GM13976 (cell line): ENCODE measurements at places on chromosomes 11 and 22.
A peak's percentile ranks its signal among the peaks of the same experiment; 100 is the strongest.

DNA sequence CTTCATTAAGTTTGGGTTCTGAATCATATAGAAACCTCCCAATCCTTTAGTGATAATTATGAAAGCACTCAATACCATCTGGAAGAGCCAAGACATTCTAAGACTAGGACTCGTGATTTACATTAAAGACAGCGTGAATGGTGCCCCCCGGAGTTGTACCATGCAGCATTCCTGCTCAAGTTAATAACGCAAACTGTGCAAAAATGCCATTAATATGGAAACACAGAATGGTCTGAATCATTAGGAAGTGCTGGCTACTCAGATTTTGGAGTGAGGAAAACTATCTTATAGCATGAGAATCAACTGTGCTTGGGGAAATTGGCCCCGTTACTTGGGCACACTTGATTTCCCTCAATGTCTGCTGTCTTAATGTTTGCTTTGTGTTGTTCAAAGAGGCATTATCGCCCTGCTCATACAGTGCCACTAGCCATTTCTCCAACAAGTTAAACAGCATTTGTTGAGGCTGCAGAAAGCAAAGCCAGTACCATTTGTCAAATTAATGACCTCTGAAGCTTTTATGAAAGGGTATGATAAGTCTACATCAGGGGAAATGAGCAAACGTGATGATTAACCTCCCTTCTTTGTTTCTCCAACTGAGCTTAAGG, 18.5 kb upstream of the TPH1 start:
- DNase-seq = no peak

GRCh38 chr11:85828640-85828978, 17.7 kb upstream of the SYTL2 start:
- DNase-seq = no peak

DNA sequence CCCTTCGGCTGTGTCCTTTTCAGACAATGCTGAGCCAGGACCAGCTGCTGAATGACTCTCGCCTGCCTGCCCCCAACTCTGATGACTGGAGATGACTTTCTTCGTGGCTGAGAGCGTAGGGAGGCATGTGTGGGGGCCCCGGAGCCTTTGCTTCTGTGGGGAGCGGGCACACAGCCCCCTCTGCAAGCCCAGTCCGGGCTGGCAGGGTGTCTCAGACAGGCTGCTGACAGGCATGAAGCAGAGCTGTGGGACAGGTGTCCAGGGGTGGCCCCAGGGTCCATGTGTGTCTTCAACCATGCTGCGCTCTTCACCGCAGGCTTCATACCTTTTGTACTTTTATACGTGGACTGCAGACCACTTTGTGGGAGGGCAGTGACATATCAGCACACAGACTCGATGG, 16.6 kb downstream of the CYB5R2 start:
- DNase-seq = no peak

DNA sequence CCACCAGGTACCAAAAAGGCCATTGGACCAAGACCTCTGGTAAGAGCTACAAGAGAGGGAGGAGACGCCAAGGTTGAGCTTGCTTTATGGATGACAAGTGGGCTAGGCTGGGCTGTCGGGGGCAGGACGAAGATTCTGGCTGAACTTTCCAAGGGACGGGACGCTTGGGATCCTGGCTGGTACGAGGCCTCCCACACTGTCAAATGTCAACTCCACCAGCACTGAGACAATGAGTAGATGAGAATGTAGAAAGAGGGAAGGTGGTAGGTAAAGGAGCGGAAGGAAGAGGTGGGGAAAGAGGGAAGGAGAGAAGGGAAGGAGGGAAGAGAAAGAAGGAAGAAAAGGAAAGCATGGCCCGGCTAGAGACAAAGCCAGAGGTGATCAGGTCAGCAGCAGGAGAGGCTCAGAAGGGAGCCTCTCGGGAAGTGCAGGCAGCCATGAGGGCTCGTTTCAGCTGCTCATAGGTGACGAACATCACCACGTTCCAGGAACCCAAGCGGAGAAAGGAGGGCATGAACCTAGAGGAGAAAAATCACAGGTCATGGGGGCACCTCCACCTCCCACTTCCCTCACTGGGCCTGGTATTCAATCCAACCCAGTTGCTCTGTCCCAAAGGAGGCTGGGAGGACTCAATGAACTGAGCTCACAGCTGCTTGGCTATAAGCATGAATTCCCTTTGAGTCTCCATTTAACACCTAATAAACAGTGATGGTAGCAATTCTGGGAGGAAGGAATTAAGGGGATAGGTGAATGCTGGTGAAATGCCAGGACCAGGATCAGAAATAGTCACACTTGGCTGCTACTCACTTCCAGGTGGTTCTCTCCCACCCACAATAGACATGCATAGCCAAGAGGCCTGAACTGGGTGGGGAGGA, 7.8 kb downstream of the UCP2 start:
- no peak for DNase-seq

- DNase-seq = no peak
These were observed 23.7 kb upstream of the FXYD6 start for GRCh38 chr11:117900121-117900648.

DNA sequence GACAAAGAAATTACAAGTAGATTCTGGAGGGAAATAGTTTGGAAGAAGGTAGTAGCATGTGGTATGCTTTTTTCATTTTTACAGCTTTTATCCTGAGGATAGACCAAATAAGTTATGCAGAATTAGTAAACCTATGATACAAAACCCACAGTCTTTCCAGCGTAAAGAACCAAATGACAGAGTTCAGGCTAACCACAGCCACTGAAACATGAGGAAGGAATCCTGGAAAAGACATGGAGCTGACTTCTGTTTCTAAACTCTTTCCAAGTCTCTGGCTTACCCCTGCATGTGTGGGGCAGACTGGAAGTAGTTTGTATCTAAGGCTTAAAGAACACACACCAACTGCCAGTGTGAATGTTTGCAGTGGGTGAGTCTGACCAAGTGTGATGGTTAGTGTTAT, 258.4 kb upstream of the TENM4 start:
- no peak for DNase-seq

GRCh38 chr11:20611892-20612291, 12.5 kb downstream of the SLC6A5 start:
- DNase-seq = no peak

GRCh38 chr22:31279821-31280505, 12.3 kb downstream of the PIK3IP1 start:
- DNase-seq = no peak

- DNase-seq = no peak
These were observed 219.9 kb downstream of the HIPK3 start for GRCh38 chr11:33476945-33477606.

DNA sequence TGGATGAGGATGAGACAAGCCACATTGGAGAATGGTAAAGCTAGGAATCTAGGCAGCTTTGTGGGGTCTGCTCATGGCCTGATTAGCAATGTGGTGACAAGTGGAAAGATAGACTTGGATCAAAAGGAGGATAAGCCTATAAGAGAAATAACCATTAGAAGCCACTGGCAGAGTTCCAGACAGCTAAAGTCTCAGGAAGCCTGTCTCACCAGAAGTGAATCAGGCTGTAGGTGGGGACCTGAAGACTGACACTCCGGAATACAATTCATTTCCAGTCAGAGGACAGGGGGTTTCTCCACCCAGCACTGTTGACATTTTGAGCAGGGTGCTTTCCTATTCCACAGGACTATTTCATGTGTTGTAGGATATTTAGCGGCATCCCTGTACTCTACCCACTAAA, 129.7 kb downstream of the ARHGAP42 start:
- DNase-seq = no peak

DNA sequence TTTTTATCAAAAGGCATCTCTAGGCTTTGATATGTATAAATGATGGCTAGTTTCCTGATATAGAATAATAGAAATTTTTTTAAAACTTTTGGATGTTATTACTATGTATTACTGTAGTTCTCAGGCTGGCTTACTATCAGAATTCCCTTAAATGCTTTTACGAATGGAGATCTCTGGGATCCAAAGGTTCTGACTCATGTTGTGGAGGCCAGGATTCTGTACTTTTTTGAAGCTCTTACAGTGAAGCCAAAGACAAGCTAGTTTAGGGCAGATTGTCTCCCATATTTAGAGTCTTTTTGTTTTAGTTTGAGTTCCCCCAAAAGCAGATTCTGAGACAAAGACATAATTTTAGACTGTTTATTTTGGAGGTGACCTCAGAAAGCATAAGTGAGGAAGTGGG, 265.9 kb upstream of the SESN3 start:
- no peak for DNase-seq

- peak; percentile 64 for DNase-seq
These were observed 31.9 kb upstream of the IGLL5 start for GRCh38 chr22:22855617-22856308.
